Stimulated activated CD4-positive, alpha-beta T cell treated with anti-CD3 and anti-CD28 coated beads, Interleukin-4, amount 100 ng/mL, for 48 hours (primary cell): ENCODE measurements at places on chromosomes 11 and 22.

DNA sequence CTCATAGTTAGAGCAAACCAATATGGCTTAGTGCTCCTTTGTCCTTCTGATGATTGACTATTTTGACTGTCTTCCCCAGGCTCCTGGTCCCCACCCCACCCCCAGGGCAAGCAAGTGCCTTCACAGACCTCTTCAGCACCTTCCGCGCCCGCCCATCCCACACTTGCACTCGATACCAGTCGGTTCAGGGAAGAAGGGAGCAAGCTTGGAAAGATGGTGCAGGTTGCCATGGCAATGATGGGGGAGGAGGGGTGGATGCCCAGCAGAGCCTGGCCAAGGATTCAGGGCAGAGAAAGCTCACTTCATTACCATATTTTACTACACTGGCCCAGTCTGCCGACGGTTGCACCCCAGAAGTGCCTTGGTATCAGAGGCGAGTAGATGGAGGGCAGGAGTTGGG, 2.2 kb downstream of the TMEM132A start:
- DNase-seq = no peak

GRCh38 chr11:127627629-127628457, 627.3 kb upstream of the KIRREL3 start:
- no peak for DNase-seq

DNA sequence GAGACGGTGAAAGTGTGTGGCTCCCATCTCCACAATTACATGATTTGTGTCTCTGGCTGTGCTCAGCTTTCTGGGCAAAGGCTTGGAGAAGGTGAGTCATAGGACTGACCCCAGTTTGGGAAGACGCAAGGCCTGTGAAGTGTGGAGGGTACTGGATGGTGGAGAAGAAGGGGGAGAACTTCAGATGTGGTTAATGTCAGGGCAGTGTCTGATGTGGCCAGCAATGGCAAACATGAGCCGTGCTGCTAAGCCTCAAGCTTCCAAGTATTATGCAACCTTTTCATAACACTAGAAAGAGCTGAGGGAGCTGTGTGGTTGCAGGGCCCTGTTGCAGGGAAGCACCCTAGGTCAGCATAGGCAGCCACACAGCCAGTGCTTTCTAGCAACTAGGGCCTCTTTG, 110.9 kb downstream of the NTM start:
- no peak for DNase-seq

GRCh38 chr11:76313271-76313670, 67.7 kb downstream of the THAP12 start:
- DNase-seq = no peak

DNA sequence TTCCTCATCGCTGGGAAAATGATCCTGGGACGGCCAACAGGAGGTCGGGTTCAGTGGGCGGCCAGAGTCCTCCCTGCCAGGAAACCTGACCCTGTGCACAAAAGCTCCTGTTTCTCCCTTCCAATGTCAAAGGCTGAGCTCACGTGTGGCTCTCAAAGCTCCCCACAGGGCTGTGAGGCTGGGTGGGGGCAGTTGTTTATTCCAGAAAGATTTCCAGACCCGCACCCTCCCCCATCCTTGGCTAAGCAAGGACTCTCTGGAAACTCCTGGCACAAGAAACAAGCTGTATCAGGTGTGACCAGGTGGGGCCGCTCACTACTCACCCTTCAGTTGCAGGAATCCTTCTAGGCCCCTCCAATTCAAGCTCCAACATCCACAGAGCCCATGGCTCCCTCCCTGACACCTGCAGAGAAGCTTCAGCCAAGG, 131.9 kb downstream of the SHANK2 start:
- DNase-seq = no peak

- DNase-seq = no peak
These were observed 12.3 kb upstream of the FGF4 start for GRCh38 chr11:69787457-69787856.

GRCh38 chr22:32533265-32534111, 58.9 kb downstream of the FBXO7 start:
- DNase-seq = no peak

- no peak for DNase-seq
These were observed 8.3 kb downstream of the PPFIBP2 start for GRCh38 chr11:7522121-7522520.

GRCh38 chr22:22111267-22111751, 128.7 kb upstream of the TOP3B start:
- DNase-seq = peak; percentile 44

- DNase-seq = no peak
These were observed 60.2 kb downstream of the PDE2A start for GRCh38 chr11:72613977-72614376.

- DNase-seq = no peak
These were observed 44.1 kb upstream of the OR9Q1 start for GRCh38 chr11:57979532-57980079.

DNA sequence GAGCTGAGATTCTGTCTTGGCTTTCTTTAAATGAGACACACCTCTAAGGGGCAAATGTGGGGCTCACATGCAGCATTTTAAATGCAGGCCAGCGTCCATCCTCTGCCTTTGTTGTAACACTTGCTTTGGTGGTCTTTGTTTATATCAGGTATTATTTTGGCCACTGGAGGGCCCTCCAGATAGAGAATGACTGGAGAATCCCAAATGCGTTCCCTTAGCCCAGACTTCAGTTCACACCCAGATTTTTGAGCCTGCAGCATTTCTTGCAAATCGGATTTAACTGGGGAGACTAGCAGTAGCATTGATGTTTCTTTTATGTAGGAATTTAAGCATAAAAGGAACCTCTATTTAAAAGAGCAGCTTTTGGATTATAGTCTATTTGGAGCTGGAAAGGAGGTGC, 200.2 kb upstream of the SORL1-AS1 start:
- DNase-seq = no peak

- DNase-seq = no peak
These were observed 12.0 kb upstream of the PVALB start for GRCh38 chr22:36828815-36829214.

DNA sequence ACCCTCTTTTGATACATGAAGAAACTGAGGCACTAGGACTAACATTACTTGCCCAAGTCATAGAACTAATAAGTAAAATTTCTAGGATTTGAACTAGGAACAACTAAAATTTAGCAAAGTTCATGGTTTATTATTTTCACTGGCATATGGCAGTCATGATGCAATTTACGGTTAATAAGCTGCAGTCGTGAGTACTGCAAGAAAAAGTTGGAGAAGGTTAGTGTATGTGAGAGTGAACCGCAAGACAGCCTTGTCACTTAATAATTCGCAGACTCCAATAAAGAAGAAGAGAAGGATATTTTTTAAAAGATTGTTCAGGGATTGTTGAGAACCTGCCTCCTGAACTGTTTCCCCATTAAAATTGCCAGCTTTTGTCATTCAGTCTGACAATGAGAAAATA, 663.4 kb upstream of the TENM4 start:
- no peak for DNase-seq

GRCh38 chr22:28594797-28595462, 84.7 kb downstream of the TTC28 start:
- no peak for DNase-seq

GRCh38 chr11:113446112-113446511, 29.1 kb downstream of the DRD2 start:
- DNase-seq = no peak

GRCh38 chr22:41517172-41518047, 26.9 kb downstream of the POLR3H start:
- DNase-seq = peak; percentile 53

- DNase-seq = no peak
These were observed 1.5 kb downstream of the KCTD14 start for GRCh38 chr11:78021611-78022010.

GRCh38 chr11:128728767-128729587, 35.1 kb downstream of the FLI1 start:
- no peak for DNase-seq

DNA sequence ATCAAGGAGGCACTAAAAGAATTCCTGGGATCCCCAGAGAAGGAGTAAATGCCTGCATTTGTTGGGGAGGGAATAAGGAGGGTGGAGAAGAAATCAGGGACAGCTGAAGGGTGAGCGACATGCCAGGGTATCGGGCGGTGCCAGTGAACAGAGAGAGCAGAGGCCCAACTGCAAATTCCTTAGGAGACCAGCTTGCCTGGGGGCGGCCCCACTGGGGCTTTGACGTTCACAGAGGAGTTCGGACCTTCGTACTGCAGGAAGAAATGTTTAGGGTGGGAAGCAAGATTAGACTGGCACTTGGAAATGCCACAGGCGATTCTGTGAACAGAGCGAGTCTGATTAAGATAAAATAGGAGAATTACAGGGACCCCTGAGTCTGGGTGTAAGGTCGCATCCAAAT, 65.1 kb upstream of the FGF3 start:
- DNase-seq = no peak

- DNase-seq = no peak
These were observed 1.2 kb upstream of the ARHGAP20 start for GRCh38 chr11:110713449-110713776.

- DNase-seq = no peak
These were observed 23.8 kb upstream of the OAF start for GRCh38 chr11:120186774-120187591.

DNA sequence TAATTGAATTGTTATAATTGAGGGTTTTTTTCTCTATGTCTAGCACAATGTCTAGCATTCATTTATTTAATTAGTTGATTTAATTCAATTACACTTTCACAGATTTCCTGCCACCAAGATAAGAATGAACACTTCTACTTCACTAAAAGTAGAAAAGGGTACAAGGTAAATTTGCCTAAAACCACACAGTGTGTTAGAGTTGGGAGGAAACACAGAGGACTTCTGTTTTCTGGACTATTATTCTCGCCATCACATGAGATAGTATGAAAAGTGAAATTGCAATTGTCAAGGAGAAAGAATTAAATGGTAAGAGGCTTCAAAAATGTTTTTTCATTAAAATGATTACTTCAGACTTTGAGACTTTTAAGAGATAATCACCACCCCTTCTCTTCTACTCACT, 109.5 kb downstream of the ETS1 start:
- DNase-seq = no peak

DNA sequence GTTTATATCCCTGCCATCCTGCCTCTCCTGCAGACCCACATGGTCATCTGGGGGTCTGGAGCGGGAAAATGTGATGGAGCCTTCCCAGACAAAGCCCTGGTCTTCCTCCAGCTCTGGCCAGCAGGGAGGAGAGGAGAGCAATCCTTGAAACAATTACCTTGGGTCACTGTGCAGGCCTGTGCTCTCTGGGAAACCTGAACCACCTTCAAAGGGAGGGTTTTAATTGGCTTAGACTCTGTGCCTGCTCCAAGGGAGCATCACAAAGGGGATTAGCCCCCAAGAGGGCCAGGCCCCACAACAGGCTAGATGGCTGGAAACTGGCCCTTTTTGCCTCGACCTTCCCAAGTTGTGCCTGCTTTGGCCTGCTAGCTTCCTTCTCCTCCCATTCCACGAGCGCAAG, 351.9 kb downstream of the TENM4 start:
- DNase-seq = no peak

DNA sequence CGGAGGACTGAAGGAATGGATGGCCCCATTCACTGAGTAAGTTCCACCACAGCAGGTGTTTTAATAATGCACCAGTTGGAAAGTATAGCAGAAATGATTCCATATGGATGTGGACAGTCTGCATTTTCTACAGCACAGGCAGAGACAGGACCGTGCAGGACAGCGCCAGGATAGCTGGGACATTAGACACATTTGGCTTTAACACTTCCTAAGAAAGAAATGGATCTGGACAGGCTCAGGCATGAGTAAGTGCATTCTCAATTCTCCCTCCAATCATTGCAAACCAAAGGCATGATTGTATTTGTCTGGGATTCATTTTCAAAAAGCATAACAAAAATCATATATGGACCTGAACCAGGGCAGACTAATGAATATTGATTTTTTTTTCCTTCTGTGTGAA, 233.0 kb upstream of the POU2AF2 start:
- DNase-seq = no peak

DNA sequence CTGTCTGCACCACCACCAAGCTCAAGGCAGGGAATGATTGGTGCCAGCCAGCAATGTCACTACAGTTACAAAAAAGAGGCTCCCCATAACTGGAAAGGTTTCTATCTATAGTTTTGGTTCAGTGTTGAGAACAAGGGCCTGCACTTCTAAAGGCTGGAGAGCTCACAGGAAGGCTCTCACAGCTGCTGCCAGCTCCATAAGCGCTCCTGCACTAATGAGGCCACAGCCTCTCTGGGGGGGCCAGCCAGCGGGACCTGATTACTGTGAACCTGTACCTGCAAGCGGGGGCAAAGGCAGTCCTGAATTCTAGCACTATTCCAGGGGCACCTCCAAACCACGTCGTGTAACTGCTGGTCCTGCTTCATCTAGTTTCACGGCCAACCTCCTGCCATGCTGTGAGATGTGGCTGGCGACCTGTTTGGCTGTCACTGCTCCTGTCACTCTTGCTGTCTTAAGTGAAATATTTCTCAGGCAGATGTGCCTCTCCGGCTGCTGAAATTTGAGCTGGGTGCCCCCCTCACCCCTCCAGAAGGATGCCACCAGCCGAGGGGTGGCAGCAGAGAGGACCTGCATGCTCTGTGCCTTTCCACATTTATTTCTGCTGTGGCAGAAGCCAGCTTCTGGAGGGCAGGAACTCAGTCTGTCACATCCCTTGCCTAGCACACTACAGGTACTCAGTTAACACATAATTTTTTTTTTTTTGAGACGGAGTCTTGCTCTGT, 53.3 kb upstream of the ARFGAP3 start:
- DNase-seq = no peak

- DNase-seq = peak; percentile 7
These were observed 866 bp downstream of the MED17 start for GRCh38 chr11:93784935-93785360.

DNA sequence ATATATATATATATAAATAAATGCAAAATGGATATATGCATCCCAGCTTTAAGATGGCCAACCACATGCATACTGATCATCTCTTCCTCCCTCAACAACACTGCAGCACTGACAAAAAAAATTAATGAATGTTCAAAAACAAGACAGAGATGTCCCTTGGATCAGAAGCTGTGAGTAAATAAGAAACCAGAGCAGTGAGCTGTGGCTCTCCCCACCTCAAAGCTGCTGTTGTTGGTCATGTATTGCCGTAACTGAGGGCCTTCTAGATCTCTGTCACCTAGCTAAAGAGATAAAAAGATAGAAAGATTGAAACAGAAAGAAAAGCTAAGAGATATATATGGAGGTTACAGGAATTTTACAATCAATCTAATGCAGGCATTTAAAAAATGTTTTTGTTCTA, 15.5 kb upstream of the TMEM135 start:
- DNase-seq = no peak

GRCh38 chr11:68525336-68525735, 64.8 kb downstream of the PPP6R3 start:
- DNase-seq = no peak

- no peak for DNase-seq
These were observed 38.9 kb downstream of the FZD4 start for GRCh38 chr11:86916330-86916729.

- DNase-seq = no peak
These were observed 6.5 kb downstream of the ADORA2A start for GRCh38 chr22:24433828-24434470.

GRCh38 chr11:114310095-114310494, 13.9 kb downstream of the NNMT start:
- no peak for DNase-seq

- DNase-seq = no peak
These were observed 66.9 kb upstream of the NARS2 start for GRCh38 chr11:78641541-78641940.
